Aorta (tissue), 5 donors: ENCODE measurements at places on chromosomes 2 and 18. TPM values are rescaled to one million over a fixed set of nuclear protein-coding genes. Genes with fewer than 3 reads are reported as not detected.

DNA sequence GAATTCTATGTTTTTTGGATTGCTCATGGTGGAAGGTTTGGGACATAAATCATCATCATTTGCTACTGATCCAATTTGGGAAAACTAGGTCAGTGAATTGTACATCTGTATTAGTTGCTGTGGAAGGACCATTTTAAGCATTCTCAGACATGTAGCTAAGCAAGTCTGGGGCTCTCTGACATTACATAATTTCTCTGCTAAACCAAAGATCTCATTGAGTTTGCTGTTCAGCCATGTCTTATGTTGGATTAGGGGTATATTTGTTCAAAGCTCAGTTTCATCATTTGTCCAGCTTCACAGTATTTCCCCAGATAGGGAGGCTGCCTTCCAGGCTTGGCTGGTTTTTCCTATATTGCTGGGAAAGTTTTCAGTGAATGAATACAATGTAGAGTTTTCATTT lies 399.7 kb downstream of the MTX2 start:
- DNase-seq = no peak

GRCh38 chr2:60476206-60476954 lies 77.1 kb downstream of the BCL11A start:
- no peak for DNase-seq

- no peak for DNase-seq
Observed at GRCh38 chr2:241285596-241285995, 29.9 kb downstream of the HDLBP start.

The CABYR gene
- total RNA-seq = 5.5 TPM

The DSG1 gene
- total RNA-seq = not detected

The MARCHF4 gene
- total RNA-seq = 0.13 TPM
